ENCODE measurements at places on chromosomes 11 and 22.

- no peak for DNase-seq
Observed at GRCh38 chr11:67253872-67254624, 12.2 kb upstream of the GRK2 start.

GRCh38 chr11:95193541-95193940, 37.5 kb downstream of the SESN3 start:
- DNase-seq = no peak

GRCh38 chr11:8871171-8871775, 39.7 kb upstream of the AKIP1 start:
- peak; percentile 35 for DNase-seq

DNA sequence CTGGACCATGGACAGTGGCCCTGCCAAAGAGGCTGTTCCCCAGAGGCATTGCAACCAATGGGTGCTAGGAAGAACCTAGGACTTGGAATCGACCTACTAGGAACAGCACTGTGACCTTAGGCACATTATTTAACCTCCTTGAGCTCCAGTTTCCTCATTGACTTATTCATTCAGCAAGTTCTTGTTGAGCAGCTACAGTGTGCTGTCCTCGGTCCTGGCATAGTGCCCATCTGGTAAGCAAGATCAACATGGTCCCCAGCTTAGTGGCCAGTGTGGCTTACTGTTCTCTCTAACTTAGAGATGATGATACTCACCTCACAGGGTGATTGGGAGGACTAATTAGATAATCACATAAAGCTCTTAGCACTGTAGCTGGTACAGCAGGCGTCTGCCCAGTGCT, 8.2 kb downstream of the ABCG4 start:
- no peak for DNase-seq

GRCh38 chr22:22031183-22031945, 48.8 kb upstream of the TOP3B start:
- no peak for DNase-seq

- no peak for DNase-seq
Observed at GRCh38 chr11:128036556-128037093, 550.7 kb downstream of the ETS1 start.

DNA sequence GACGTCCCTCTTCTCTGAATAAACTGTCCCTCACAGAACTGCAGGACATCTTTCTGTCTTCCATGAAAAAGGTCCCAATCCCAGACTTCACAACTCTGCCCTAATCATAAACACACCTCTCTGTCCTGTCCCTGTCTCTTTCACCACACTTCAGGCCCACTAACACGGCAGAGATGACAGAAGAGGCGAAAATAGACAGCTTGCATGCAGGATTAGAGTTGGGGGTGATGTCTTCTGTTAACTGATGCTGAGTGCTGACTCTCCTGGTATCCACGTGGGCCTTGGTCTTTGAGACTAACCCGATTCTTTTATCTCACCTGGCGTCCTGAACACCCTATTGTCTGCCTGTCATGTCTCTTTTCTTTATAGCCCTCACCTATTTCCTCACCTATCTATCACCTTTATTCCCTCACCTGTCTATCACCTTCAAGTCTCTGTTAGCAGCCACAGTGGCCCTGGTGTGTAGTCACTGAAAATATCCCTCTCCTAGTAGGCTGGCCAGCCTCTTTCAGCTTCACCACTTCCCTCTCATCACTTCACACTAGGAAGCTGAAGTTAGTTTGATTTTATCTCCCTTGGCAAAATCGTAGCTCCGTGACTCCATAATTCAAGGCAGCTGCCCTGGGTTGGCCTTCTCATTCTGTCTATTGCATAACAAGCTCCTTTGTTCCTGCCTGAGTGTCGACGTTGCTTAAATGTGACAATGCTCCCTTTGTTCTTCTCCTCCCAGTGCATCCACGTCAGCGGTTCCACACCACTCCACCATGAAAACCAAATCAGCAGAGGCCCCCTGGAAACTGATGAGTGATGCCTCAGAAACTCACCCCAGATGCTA, 30.6 kb upstream of the DRD2 start:
- no peak for DNase-seq

- no peak for DNase-seq
Observed at GRCh38 chr11:28770806-28771205, 662.6 kb downstream of the METTL15 start.

DNA sequence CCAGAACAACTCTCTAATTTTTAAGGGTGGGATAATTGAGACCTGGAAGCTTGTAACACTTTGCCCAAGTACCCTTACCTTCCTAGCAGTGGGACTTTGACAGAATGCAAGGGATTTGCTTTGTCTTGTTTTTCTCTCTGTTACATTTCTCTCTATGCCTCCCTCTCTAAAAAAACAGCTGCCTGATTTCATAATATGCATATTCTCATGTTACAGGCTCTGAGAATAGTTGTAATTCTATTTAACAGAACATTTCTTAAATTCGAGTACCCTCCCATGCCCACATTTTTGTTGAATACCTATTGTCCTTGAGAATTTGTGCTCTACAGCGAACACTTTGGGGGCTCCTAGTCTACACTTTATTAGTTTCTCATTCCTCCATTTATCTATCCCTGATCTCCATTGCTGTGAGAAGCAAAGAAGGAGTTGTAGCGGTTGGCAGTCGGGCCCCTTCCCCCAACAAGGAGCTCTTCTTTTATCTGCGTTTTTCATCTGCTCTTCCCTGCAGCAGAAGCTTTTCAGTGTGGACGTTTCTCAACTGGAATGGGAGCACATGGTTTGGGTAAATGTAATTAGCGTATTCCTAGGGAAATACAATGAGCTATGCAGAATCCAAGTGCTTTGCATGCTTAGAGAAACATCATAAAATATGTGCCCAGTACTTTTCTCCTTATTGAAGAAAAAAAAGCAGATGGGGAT, 117.7 kb upstream of the CCDC90B start:
- no peak for DNase-seq

DNA sequence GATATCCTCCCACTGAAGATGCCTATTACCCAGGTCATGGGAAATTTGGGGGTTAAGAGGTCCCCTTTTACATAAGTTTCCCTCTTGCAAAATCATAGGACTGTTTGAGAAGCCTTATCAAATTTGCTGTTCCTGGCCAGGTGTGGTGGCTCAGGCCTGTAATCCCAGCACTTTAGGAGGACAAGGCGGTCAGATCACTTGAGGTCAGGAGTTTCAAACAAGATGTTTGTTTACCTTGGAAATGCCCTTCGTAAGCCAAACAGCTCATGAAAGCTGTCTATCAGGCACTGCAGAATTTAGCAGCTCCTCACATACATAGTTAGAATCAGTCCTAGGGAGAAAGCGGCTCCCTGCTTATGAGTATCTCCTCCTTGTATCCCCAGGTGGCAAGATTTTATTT, 4.9 kb upstream of the EI24 start:
- no peak for DNase-seq

DNA sequence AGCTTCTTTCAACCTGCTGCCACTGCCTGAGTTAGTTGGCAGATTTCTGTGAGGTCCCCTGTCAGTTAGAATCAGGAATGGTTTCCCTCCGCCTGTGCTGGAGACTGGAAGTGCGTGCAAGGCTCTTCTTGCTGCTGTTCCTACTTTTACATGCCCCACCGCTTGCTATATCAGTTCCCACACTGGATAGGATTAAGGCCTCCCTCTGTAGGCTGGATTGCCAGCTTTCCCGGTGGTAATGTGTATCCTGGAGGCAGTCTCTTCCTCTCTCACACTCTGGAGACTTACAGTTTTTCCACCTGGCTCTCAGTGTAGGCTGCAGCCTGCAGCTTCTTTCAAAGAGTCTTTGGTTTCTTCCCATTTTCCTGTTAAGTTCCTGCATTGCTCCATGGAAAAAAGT, 66.5 kb downstream of the ARHGAP42 start:
- no peak for DNase-seq

GRCh38 chr22:36329254-36330078, 58.3 kb downstream of the MYH9 start:
- no peak for DNase-seq

GRCh38 chr22:47401592-47401898, 639.1 kb downstream of the TBC1D22A start:
- DNase-seq = no peak

GRCh38 chr11:71500601-71501021, 26.5 kb upstream of the KRTAP5-7 start:
- no peak for DNase-seq

DNA sequence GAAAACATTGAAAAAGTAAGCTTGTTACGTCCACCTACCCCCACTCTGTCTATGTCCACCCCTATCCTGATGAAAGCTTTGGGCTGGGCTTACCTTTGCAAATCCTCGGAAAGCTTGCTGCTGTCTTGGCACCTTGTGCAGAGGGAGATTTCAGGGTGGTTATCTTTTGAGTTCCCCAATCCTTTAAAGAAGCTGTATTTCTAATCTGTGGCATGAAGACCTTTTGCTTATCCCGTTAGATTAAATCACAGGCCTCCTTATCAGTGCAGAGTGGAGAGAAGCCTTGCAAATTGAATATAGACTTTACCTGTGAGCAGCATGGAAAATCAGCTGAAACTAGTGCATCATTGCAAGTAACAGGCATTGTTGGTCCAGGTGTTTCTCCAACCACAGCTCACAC, 580.6 kb upstream of the ANO5 start:
- no peak for DNase-seq

- DNase-seq = peak; percentile 66
Observed at GRCh38 chr11:3341298-3341697, 37.6 kb downstream of the ZNF195 start.

- DNase-seq = no peak
Observed at GRCh38 chr11:47506795-47507562, 46.0 kb downstream of the CELF1 start.

GRCh38 chr22:49690454-49690853, 137.2 kb downstream of the BRD1 start:
- DNase-seq = no peak

DNA sequence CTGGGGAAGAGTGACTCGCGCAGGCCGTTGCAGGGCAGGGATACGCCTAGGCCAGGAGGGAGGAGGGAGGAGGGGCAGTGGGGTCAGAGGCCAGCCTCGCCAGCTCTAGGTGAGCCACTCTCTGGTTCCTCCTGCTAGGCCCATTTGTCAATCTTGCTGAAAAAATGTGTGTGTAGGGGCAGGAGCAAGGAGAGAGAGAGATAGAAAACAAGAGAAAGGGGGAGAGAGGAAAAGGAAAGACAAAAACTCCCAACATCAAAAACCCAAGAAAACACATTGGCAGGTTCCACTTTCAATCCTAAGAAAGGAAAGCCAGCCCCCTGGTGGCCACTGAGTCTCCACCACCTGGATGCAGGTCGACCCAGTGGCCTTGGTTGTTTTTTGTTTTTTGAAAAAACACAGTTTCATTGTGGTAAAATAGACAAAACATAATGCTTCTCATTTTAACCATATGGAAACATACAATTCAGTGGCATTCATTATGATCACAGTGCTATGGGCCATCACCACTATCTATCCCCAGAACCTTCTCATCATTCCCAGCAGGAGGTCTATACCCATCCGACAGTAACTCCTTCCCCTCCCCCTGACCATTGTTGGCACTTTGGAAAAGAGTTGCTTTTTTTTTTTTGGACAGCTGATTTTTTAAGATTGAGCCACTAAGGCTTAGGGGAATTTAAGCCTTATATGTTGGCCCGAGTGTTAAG, 10.9 kb downstream of the OMP start:
- DNase-seq = peak; percentile 53

GRCh38 chr22:45896964-45897538, 79.9 kb downstream of the WNT7B start:
- no peak for DNase-seq

Data from suppressor macrophage treated with lipopolysaccharide for 4 hours (primary cell).